NCI-H69 (cell line): ENCODE measurements at places on chromosomes 13 and 19.
A peak's percentile ranks its signal among the peaks of the same experiment; 100 is the strongest.

DNA sequence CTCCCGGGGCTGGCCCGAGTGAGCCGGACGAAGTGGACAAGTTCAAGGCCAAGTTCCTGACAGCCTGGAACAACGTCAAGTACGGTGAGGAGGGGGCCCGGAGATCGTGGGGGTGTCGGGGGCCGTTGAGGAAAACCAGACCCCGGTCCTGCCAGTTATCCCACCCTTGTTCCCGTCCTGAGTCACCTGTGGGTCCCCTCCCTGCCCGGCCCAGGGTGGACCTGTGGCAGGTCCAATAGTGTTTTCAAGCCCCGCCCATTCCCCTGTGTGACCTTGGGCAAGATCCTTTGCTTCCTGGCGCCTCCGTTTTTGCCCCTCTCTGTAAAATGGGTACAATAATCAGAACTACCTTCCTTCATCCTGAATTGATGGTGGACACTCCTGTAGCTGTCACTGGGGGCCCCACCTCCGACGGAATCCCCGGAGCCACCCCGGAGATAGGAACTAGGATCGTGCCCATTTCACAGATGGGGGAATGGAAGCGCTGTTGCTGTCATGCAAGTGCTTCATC lies 593 bp downstream of the ATG4D start:
- peak; percentile 48 for DNase-seq

DNA sequence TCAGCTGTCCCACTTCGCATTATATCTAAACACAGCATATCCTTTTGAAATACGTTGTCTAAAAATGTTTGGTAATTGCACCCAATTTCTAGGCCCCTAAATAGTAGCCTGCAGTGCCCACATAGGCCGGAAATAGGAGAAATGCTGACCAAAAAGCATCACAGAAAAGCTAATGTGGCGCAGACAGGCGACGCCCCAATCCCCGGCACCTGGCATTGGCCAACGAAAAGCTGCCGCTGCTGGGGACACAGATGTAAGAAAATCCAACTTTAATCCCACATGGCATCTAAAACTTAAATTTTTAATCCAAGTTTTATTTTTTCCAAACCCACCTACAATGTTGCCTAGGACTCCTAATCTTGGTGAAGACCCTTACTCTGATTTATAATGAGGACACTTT lies 4.0 kb downstream of the SAFB2 start:
- DNase-seq = no peak

- DNase-seq = no peak
Observed at GRCh38 chr13:66139250-66139649, 1090.9 kb downstream of the PCDH9 start.

DNA sequence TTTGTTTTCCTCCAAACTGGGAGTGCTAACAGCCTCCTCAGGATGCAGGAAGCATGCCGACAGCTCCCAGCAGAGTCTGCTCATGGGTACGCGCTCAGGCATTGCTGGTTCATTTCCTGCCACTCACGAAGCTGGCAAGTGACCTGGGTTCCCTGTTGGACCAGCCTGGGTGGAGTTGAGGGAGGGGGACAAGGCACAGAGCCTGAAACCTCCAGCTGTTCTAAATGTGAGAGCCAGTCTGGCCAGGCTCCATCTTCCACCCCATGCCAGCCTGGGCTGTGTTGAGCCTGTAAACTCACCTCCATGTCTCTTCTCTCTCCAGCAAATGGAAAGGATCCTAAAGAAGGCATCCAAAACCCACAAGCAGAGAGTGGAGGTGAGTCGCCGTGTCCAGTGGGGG lies 5.0 kb downstream of the FAM32A start:
- DNase-seq = no peak

- peak; percentile 84 for DNase-seq
Observed at GRCh38 chr19:35135389-35135909, 590 bp upstream of the LGI4 start.
